ENCODE measurements at places on chromosomes 12 and 14.

- DNase-seq = no peak
These were observed 247.1 kb downstream of the AKAP6 start for GRCh38 chr14:32576088-32576795.

DNA sequence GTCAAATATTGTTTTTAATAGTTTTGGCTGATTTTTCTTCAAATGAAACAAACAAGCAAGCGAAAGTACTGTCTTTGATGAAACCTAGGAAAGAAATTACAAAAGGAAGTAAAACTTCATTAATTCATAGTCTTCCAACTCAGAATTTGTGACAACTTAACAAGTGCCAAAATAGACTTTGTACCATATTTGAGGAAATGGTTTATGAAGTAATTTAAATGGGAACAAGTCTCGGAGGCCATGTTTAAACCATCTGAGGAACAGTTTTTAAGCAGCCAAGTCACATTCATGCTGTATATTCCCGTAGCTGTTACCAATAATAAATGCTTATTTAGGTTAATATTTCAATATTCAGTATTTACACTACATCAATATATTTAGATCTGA lies 745 bp upstream of the ARHGDIB start:
- no peak for DNase-seq

DNA sequence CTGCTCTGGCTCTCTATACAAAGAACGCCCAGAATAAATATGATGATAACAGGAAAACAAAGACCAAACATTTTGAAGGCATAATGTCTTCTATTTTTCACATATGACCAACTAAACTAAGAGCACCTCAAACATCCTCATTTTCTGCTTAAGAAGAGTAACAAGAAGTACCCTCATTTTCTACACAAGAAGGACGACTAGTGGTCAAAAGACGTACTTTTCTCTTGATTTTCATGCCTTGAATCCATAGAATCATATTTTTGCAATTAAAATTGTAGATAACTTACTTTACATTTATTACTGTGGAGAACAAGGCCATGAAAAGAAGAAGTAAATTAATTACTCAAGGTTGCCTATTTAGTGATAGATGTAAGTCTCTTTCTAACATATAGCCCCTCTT lies 358.6 kb downstream of the DUSP6 start:
- DNase-seq = no peak

DNA sequence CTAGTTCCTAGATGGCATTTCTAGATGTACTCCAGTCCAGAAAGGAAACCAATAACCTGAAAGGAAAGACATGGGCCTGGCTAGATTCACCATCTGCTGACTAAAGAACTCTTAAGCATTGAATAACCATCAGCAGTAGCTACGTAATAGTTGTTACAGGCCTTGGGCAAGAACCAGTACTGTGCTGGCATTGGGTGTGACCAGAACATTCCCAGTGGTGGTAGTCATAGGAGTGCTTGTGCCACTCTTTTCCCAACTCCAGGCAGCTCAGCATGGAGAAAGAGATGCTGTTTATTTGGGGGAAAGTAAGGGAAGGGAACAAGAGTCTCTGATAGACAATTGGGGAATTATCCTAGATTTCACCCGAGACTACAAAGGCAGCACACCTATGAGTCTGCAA lies 333.3 kb downstream of the SLC16A7 start:
- DNase-seq = no peak

DNA sequence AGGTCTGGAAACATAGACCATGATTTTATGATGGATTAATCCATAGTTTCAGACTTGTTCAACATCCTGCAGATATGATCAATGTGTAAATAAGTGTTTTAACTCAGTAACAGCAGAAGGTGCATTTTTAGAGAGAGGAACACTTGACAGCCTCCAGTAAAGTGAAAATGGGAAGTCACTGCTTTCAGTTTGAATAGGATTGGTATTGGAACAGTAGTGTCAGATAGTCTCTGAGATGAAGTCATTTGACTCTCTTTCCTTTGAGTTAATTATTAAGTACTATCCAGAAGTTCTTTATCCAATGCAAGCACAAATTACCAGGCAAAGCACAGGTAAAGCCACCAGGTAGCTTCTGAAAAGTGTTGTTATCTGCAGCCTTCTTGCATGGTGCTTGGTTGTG lies 14.5 kb upstream of the NAV3 start:
- no peak for DNase-seq

GRCh38 chr14:36268121-36268520 lies 52.3 kb downstream of the MBIP start:
- no peak for DNase-seq

DNA sequence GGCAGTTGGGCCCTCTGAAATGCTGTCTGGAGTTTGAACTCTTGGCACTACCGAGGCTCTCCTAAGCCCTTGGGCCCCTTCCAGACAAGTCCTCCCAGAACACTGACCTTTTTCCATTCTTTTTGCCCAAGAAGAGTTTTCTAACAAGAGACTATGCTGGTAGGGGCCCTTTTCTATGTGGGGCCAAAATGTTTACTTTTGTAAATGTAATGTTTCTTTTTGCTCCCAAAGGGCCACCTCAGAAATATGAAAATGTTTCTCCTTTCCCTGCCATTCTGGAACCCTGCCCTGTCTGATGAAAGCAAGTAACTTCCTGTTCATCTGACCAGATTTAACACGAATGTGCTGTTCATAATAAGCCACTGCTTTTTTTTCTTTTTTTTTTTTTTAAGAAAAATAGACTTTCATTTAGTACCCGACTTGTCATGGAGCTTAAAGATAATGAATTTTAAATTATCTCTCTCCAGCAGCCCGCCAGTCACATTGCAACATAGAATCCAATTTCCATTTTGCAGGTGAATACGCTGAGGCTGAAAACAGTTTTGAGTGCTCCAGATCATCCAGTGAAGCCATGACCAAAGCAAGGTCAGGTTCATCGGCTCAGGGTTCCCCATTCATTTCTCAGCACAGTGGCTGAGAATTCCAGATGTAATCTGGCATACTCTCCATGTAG lies 169.9 kb downstream of the DPF3 start:
- DNase-seq = no peak

GRCh38 chr14:20632831-20633691 lies 8.4 kb downstream of the OR6S1 start:
- DNase-seq = no peak

DNA sequence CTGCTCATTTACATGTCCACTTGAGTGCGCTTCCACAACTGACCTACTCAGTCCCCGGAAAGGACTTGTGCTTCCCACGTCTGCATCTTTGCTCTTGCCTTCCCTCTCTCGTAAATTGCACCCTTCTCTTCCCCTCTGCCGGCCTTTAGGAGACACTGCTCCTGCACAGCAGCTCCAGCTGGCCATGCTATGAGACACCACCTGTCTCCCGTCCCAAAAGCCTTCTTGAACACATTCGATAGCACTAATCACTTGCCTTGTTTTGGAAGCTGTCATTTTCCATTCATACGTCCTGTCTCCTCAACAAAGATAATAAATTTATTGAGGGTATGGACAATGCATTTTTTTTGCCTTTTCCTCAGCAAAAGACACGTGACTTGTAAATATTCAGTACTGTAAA lies 15.7 kb upstream of the KCNA1 start:
- DNase-seq = no peak

- no peak for DNase-seq
These were observed 81.0 kb downstream of the PTPN21 start for GRCh38 chr14:88473791-88474190.

DNA sequence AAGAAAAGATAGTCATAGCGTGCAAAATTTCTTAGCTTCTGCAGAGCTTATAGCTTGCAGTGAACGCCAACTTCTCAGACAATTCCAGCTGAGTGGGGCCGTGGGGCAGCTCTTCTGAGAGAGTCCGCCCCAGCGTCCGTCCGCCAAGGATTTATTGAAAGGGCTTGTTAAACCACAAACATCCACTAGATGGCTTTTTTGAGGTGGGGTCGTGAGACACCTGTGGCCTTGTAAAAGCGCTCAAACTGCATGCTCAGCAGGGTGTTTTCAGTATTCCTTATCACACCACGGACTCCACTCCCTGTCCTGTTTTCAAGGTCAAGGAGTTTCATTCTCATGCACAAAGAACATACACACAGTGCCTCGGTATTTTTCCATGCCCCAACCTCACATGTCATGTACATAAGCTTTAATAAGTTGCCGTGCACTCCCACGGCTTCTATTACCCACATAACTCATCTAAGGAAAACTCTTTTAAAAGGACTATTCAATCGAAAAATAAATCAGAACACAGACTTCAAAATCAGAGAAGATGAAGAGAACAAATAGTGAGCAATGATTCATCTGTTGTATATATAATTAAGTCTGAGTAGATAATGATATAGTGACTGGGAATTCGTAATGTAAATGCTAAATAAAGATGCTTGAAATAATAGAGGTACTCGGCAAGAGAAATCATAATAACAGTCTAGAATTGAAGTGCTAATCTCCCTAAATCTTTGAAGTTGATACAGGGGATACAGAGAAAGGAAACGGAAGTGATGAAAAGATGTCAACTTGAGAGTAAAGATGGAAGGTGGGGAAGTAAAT lies 46.7 kb downstream of the WBP11 start:
- DNase-seq = no peak

DNA sequence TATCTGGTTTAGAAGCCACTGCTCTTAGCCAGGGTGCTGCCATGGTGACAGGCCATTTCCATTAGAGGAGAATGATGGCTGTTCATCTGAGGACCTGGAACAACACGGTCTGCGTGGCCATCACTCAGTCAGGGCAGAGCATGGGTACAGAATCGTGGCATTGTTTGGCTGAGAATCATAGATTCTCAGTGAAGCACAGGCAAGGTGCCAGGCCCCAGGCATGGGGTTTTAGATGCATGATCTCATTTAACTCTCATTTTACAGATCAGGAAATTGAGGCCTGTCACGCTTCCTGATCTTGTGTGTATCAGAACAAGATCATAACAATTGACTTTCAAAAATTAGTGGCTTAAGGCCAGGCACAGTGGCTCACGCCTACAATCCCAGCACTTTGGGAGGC lies 26.8 kb upstream of the IRF2BPL start:
- DNase-seq = no peak

- no peak for DNase-seq
These were observed 426.5 kb upstream of the OR4E1 start for GRCh38 chr14:22099942-22100763.

DNA sequence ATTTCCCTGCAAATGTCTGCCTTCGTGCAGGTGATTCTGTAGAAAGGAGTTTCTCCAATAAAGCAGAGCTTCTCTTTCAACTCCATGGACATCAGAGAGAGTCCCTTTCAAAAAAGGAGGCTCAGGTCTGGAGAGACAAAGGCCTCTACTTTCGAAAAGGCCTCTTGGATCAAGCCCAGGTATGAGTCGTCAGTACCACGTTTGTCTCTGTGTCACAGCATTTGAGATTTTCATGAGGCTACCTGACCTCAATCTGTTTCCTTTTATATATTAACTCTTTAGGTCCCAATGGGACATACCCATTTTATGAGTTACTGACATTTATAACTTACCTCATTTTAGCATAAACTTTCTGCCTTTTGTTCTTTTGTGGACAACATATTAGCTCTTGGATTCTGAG lies 290.8 kb downstream of the RPAP3 start:
- DNase-seq = no peak

DNA sequence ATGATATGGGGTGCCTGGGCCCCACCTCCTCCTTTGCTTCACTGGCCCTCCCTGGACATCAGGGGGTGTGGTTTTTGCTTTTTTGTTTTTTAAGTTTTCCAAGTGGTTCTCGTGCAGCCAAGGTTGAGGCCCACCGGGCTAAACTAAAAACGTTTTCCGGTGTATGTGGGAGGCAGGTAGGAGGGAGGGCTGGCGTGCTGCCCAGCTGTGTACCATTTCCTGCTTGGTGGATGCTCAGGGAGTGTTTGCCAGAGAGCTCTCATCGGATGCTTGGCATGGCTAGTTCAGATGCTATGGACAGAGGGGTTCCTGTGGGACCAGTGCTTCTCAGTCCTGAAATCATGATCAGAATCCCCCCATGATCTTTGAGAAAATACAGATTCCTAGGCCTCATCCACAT lies 246.4 kb downstream of the CACNA1C start:
- no peak for DNase-seq

- DNase-seq = no peak
These were observed 877.0 kb downstream of the DIO2 start for GRCh38 chr14:79334272-79334671.

GRCh38 chr14:103581954-103582703 lies 19.4 kb downstream of the COA8 start:
- DNase-seq = no peak

DNA sequence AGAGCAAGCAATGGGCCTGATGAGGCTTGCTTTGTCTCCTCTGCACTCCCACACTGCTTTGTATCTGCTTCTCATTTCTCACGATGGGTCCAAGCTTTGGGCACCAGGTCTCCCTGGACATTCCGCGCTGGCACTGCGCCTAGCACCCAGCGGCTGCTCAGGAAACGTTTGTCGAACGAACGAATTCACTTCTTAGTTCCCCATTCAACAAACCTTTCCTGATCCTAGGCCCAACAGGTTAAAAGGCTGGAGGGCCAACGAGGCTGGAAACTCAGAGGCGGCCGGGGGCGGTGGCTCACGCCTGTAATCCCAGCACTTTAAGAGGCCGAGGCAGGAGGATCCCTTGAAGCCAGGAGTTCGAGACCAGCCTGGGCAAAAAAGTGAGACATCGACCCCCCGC lies 1.0 kb upstream of the GLRX5 start:
- no peak for DNase-seq

GRCh38 chr12:54522243-54522642 lies 24.7 kb downstream of the NCKAP1L start:
- no peak for DNase-seq

GRCh38 chr14:70698288-70698687 lies 56.6 kb downstream of the TTC9 start:
- DNase-seq = no peak

DNA sequence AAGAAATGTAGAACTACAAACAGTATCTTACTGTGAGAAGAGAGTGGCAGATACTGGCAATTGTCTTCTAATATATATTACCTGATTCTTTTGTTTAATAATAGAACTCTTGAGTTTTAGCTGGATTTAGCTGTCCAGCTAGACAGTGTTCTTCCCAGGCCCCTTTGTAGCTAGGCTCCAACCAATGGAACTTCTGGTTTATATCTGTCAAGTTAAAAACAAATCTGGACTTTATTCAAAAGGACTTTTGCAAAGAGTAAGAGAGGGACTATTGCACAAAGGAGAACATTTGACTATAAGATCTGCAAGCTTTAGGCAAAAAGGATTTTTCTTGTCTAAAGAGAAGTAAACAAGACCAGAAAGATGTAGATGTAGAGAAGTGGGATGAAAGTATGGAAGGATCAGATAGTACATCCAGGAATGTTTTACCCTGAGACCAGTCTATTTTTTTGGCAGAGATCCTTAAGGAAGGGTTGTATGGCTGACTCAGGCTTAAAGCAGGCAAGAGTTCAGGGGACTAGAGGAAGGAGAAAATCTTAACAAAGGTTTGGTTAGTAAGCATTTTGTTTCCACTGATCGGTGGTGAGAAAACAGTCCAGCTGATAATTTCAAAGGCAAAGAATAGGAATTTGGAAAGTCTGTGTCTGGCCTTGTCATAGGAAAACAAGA lies 111.1 kb upstream of the PLEKHA5 start:
- DNase-seq = no peak

DNA sequence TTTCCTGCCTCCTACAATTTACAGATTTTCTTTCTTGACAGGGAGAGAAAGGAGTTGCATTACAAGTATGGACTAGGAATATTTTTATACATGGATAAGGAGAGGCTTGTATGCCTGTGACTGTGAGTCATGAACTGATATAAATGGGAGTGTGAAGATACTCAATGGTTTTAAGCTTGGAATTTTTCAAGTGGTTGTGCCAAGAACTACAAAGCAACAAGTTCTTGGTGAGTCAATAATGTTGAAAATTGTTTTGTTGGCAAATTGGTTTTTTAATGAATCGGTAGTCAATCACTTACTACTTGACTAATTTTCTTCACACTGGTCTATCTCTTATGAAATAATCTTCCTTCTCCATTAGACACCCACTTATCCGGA lies 58.9 kb upstream of the HMGA2 start:
- no peak for DNase-seq
